ENCODE measurements at places on chromosomes 13 and 19.

DNA sequence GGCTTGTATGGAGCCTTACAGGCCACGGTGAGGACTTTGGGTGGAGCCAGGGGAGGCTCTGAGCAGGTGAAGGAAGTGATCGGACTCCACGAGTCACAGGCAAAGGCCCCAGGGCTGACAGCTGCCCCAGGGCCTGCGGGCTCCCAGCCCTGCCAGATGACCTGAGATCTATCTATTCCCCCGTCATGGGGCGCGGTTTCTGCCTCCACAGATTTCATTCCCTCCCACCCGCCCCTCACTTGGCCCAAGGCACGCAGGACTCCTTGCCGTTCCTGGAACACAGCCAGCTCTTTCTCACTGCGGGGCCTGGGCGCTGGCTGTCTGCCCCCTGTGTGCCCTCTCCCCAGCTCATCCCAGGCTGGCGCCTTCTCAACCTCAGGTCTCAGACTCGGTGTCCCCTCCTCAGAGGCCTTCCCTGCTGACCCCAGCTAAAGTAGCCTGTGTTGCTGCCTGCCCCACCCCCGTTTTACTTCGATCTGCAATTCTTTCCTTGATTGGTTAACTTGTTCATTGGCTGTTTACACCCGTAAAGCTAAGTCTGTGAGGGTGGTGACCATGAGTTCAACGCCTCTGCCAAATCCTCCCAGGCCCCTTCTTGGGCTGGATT is 13.9 kb upstream of the PAK4 start:
- DNase-seq: no peak

GRCh38 chr19:29154163-29154562 is 58.8 kb downstream of the UQCRFS1 start:
- DNase-seq: no peak

GRCh38 chr19:48489608-48490216 is 20.5 kb downstream of the CYTH2 start:
- peak; percentile 89 for DNase-seq

- no peak for DNase-seq
Measured at GRCh38 chr19:33781996-33782395, 14.7 kb upstream of the KCTD15 start.

GRCh38 chr19:4748589-4748988 is 24.9 kb upstream of the DPP9 start:
- DNase-seq: no peak

- DNase-seq: no peak
Measured at GRCh38 chr13:70864731-70865130, 756.5 kb upstream of the KLHL1 start.

All from activated CD4-positive, alpha-beta T cell treated with anti-CD3 and anti-CD28 coated beads, Interleukin-2, Interleukin-6, amounts not matched to agents 100 ng/mL and 50 ng/mL, durations not matched to agents 16 hours and 8 hours (primary cell).